ENCODE measurements at places on chromosomes 6 and 20. TPM values are rescaled to one million over a fixed set of nuclear protein-coding genes. Genes with fewer than 3 reads are reported as not detected.

Gene ANKRD66
- not detected for total RNA-seq

Gene TCP11
- total RNA-seq = not detected

Gene MACROD2
- total RNA-seq = 1.2 TPM

Gene TAGAP
- total RNA-seq = not detected

Gene GPLD1
- 0.13 TPM for total RNA-seq

Gene NOX3
- total RNA-seq = not detected

Gene PRDM13
- not detected for total RNA-seq

Gene TRPC4AP
- 35.0 TPM for total RNA-seq

DNA sequence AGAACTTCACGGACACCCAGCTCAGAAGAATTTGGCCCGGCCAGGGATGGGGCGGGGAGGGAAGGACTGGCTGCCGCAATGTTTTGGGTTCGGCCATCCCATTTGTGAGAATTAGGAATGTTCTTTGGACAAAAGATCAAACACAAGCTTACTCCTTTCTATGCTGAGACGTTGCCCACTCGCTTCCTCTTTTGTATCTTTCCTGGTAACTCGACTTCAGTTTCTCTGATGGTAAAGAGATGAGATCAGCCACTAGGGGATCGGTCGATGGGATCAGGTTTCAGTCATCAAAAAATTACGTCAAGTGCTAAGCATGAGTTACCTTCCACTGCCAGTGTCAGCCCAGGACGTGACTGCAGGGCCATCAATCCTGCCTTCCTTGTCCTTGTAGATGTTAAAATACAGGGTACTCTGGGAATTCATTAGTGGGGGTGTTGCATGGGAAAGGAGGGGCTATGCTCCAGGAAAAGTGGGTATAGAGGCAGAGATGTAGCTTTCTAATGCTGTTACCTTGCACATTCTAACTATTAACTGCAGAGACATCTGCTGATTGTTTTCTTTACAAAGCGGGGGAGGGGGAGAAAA lies 190.2 kb downstream of the TSHZ2 start:
- peak; percentile 30 for DNase-seq

DNA sequence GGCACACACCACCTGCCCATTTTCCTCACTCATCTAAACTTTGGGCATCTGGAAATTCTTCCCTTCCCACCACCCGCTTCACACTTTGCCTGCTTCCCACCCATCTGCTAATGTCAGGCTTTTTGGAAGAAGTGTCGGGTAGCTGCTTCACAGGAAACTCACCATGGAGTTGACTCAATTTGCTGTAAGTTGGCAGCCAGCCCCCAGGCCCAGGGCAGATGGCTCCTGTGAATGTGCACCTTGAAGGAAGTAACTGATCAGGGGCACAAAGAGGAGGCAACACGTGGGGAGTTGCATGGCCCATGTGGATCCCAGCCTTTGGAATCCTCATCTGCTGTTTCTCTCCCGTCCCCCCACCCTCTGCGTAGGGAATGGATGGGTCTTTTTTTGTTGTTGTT lies 87.3 kb downstream of the PPP1R14C start:
- DNase-seq = peak; percentile 17

GRCh38 chr20:62104791-62105345 lies 17.4 kb upstream of the LSM14B start:
- DNase-seq = no peak

GRCh38 chr6:161549977-161550655 lies 276.3 kb upstream of the AGPAT4 start:
- peak; percentile 47 for DNase-seq

DNA sequence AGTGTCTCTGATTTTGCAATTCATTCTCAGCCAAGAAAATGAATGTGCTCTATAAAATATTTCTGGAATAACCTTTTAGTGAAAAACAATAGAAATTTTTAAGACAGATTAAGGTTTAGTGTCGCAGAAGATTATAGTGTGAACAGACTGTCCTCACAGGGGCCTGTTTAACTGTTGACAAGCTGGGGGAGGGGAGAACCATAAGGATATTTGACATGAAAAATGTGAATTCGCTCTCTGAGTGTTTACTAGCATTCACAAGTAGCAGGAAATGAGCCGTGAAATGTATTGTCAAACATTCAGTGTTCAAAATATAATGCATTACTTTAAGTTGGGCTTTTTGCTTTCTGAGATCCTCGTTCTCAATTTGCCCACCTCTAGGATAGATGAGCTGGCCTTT lies 134.8 kb upstream of the TSHZ2 start:
- no peak for DNase-seq

- peak; percentile 85 for DNase-seq
Observed at GRCh38 chr20:41232973-41233926, 84.3 kb downstream of the ZHX3 start.

DNA sequence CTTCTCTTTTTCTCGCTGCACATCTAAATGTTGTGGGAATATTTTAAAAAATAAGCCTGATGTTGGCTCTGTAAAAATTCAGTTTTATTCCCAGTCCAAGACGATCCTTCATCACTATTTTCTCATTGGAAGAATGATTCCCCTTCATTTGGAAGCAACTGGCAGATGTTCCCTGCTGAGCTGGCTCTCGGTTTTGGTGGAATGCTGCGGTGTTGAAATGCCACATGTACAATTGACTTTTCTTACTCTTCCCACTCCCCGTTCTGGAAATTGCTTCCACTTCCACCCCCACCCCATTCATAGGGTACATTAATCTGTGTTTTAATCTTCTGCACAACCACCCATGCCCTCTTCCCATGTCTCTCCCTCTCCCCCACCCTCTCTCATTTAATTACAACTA lies 496.3 kb upstream of the MAP3K7 start:
- DNase-seq = no peak

DNA sequence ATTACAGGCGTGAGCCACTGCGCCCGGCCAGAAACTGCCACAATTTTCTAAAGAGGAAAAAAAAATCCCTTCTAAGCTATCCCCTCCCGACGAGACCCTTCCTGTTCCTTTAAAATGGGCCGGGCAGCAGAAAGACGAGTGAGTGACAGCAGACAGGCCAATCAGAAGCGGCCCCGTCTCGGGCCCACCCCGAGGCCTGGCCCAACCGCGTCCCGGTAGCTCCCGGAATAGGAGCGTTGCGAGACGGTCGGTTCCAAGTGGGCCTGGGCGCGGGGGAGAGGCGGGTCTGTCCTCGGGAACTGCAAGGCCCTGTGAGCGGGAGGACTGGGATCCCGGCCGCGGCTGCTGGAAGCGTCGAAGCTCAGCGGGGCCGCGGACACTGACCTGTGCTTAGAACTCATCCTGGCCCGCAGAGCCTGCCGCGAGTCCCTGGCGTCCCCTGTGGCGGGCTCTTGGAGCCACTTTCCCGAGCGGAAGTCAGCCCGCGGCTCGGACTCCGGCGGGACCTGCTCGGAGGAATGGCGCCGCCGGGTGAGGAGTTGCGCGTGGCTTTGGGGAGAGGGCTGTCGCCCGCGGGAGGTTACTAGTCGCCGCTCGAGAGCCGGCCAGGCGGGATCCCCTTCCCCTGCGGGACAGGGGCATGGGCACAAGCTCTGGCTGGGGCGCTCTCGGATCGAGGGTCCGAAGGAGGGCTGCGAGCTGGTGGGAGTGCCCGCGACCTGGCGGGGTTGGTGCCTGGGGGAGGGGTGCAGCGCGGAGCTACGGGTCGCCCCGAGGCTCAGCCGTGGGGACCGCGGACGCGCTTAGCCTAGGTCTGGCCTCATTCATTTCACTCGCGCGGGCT lies at the start of the genes MROH8 and RPN2:
TSS of gene MROH8 (minus strand) at position 710 of the 844 bp plus-strand sequence.
TSS of gene RPN2 (plus strand) at position 492 of the 844 bp plus-strand sequence. CDS start at position 519, 27 bp downstream.
- DNase-seq = peak; percentile 98

DNA sequence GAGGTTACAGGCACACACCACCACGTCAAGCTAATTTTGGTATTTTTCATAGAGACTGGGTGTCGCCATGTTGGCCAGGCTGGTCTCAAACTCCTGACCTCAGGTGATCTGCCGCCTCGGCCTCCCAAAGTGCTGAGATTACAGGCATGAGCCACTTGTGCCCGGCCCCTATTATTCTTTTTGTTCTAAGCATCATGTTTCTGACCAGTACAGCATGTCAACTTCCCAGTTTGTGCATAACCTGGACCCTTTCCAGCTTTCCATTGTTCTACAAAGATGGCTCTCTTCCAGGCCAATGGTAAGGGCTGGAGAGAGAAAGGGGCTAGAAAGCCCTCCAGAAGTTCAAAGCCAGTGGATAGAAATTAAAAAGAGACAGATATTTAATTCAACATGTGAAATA lies 91.3 kb upstream of the TNFAIP3 start:
- no peak for DNase-seq

DNA sequence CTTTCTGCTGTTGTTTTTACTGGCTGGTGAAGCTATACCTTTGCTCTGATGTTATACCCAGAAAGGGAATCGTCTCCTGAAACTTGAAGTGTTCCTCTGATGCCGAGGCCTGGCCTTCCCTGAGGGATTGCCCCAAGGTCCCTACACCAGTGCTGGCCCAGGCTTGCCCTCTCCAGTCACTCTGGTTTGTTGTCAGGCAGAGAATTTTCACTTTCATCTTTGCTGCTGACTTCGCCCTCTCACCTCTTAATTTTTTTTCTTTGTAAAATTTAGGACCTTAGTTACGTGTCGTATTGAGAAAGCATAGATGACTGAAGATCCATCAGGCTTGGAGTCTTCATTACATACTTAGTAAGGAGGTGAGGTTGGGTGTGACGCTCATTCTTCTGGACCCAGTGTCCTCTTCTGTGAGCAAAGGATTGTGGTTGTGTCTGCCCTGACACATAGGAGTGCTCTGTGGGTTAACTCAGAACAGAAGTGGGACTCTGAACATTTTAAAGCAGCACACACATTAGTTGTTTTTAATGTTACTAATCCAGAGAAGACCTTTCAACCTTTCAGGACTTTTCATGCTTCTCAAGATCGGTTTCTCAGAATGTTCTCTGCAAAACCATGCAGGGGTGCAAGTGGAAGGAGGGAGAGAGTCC lies 45.4 kb downstream of the TULP4 start:
- DNase-seq = no peak

- DNase-seq = no peak
Observed at GRCh38 chr6:29938746-29939508, 3.4 kb upstream of the HLA-A start.

DNA sequence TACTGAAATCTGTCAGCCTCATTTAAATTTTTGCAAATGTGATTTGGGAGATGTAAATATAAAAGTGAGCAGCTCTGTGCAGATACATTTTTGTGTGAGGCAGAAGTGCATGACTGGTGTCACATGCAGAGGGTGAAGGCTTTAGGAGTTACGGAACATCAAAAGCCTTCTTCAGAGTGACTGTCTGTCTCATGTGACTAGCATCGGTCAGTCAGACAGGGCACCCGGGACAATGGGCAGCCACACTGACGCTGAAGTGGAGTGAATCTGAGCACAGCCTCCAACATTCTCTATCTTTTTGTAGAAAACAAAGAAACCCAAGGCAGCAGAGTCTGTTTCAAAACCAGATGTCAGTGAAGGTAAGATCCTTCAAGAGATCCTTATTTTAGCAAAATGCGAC lies 7.9 kb upstream of the FAM209A start:
- DNase-seq = no peak

- no peak for DNase-seq
Observed at GRCh38 chr20:51525241-51526105, 17.0 kb downstream of the NFATC2 start.

DNA sequence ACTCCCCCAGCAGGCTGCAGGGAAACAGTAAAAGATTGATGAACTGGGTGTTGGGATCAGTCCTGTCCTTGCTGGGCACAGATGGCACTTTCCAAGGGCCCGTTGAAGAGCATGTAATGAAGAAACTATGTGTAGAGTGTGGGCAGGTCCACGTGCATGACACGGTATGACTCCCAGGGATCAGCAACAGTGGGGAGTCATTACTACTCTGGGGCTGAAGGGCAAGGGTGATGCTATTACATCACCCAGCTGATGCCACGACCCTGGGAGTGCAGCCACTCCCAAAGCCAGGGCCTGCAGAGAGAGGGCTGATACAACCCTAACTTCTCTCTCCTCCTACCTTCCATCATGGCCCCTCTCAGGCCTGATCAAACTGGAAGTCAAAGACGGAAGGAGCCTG lies 20.1 kb downstream of the KCNK17 start:
- no peak for DNase-seq

- no peak for DNase-seq
Observed at GRCh38 chr20:48603819-48604405, 223.9 kb downstream of the PREX1 start.

GRCh38 chr6:36649701-36650484 lies 28.6 kb upstream of the CDKN1A start:
- no peak for DNase-seq

DNA sequence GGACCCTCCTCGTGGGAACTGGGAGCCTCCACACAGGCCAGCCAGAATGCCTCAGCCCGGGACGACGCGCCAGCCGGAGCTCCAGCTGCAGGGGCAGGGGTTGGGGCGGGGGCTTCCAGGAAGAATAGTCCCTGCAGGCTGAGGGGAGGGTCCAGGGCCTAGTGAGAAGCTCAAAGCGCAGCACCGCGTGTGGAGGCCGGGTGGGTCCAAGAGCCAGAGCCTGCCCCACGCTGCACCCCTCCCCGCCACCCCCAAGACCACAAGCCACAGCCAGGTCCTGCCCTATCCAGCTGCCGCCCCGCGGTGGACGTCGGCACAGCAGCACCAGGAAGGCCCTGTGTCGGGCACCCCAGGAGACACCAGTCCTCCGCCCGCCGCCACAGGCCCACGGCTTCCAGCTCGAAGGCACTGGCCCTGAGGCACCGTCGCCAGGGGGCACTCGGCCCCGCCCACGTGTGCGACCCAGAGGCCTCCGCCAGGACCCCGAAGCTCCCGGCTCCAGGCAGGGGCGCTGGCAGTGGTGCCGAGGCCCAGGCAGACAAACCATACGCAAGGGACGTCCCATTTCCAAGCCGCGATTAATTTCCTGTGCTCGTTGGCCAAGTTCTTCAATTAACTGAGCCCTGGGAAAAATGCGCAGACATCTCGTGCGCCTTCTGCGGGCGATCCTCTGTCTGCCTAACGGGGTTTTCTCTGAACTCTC lies 19.5 kb downstream of the KCNQ2 start:
- no peak for DNase-seq

DNA sequence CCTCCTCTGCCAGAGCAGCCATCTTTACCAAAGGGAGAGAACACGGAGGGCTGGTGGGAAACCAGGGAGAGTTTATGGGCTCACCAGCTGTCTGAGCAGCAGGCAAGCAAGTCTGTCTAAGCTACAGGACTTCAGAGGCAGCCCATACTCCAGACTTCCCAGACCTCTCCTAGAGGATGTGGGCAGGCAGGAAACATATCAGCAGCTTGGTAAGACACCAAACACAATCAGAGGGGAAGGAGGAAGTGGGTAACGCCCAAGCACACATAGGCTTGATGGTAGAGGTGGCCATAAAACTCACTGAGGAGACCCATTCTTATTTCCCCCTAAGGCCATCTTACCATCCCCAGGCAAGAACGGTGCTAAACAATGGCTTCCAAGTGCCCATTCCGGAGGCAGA lies 143.1 kb upstream of the ARID1B start:
- DNase-seq = peak; percentile 13

GRCh38 chr6:157571950-157572349 lies 191.0 kb downstream of the ZDHHC14 start:
- no peak for DNase-seq
